ENCODE measurements at places on chromosomes 6 and 20.

DNA sequence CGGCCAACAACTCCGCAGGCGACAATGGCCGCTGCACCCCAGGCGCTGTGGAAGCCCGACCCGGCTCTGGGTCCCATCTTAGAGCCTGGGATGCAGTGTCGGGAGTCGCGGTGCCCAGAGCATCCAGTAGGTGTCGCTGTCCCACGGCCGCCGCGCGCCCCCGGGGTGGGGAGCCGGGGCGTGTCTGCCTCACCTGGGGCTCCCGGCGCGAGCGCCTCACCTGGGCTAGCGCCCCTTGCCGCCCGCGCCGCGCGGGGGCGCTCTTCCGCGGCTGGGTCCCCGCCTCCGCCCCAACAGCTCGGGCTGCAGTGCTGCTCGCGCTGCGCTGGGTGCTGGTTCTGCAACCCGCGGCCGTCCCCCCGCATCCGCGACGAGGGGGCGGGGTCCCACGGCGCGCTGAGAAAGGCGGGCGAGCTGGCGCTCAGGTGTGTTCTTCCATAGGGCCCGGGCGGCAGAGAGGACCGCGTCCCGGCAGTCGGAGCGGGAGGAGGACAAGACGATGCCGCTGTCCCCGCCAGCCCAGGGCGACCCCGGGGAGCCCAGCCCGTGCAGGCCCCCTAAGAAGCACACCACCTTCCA lies at the start of gene CRYBG1:
TSS of gene CRYBG1 (plus strand) at position 308 of the 579 bp plus-strand sequence. CDS start at position 500, 192 bp downstream.
- H3K36me3 ChIP-seq, result no peaks in the 10 kb centered on the region
- H3K27ac ChIP-seq, result peak within 1 kb of the TSS; percentile 79
- no peaks in the 10 kb centered on the region for H3K4me1 ChIP-seq
- peaks cover 5% of the 10 kb centered on the region for H3K27me3 ChIP-seq

- no peak for DNase-seq
- H3K36me3 ChIP-seq, result no peaks in the 10 kb centered on the region
- peaks cover 2% of the 10 kb centered on the region for H3K4me1 ChIP-seq
- peaks cover 4% of the 10 kb centered on the region for H3K27me3 ChIP-seq
- no peak overlapping the region for H3K4me3 ChIP-seq
Observed at GRCh38 chr20:58597249-58597891, 53.7 kb upstream of the STX16 start.

GRCh38 chr6:123016431-123017103 lies 20.5 kb downstream of the CLVS2 start:
- H3K4me1 ChIP-seq, result no peaks in the 10 kb centered on the region
- no peak for DNase-seq
- H3K27me3 ChIP-seq, result no peaks in the 10 kb centered on the region

GRCh38 chr20:20343932-20344331 lies 24.0 kb upstream of the INSM1 start:
- no peaks in the 10 kb centered on the region for H3K4me1 ChIP-seq
- H3K27me3 ChIP-seq, result no peaks in the 10 kb centered on the region
- no peaks in the 10 kb centered on the region for H3K36me3 ChIP-seq
- H3K27ac ChIP-seq, result no peak overlapping the region
- DNase-seq, result no peak

- no peaks in the 10 kb centered on the region for H3K36me3 ChIP-seq
- H3K4me3 ChIP-seq, result no peak overlapping the region
- DNase-seq, result no peak
- no peaks in the 10 kb centered on the region for H3K27me3 ChIP-seq
Observed at GRCh38 chr6:145015739-145016558, 719.4 kb downstream of the EPM2A start.

DNA sequence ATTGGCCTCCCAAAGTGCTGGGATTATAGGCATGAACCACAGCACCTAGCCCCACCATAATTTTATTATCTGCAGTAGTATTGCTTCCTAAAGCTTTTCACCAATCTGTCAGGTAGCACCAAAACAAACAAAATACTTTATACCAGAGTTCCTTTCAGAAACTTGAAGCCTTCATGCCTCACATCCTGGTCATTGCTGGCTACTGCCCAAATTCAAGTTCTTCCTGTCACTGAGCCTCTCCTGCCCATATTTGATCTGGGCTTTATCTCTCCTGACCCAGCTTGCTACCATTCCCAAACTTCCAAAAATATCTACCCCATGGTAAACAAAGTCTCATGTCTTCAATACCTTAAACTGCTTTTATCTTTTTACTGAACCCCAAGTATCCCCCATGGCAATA lies 34.9 kb upstream of the DST start:
- H3K36me3 ChIP-seq, result no peaks in the 10 kb centered on the region
- H3K27ac ChIP-seq, result no peak overlapping the region
- no peaks in the 10 kb centered on the region for H3K27me3 ChIP-seq
- DNase-seq, result no peak

DNA sequence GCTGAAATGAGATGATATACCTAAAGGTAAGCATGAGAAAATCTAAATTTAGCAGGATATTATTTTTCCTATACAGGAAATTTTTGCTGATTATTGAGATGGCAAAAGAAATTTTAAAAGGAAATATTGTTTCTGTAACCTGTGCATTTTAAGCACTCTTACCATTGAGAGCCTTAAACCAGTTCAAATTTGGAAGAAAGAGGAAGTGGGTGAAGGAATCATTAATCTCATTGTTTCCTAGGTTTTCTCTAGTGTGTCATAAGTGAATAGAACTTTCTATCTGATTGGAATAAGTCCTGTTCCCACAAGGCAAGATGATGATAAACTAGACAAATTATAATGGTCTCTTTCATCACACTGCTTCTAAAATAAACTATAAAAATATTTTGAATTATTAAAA lies 22.4 kb upstream of the FKBP1C start:
- no peak overlapping the region for H3K4me3 ChIP-seq
- DNase-seq, result no peak
- H3K36me3 ChIP-seq, result no peaks in the 10 kb centered on the region
- no peaks in the 10 kb centered on the region for H3K4me1 ChIP-seq
- H3K27me3 ChIP-seq, result no peaks in the 10 kb centered on the region

- H3K27me3 ChIP-seq, result no peaks in the 10 kb centered on the region
- no peaks in the 10 kb centered on the region for H3K36me3 ChIP-seq
- no peak overlapping the region for H3K4me3 ChIP-seq
- H3K4me1 ChIP-seq, result no peaks in the 10 kb centered on the region
- DNase-seq, result no peak
Observed at GRCh38 chr6:151900256-151900655, 92.8 kb downstream of the ESR1 start.

GRCh38 chr20:24032400-24032898 lies 43.9 kb upstream of the GGTLC1 start:
- H3K27me3 ChIP-seq, result no peaks in the 10 kb centered on the region
- no peak overlapping the region for H3K4me3 ChIP-seq
- H3K4me1 ChIP-seq, result no peaks in the 10 kb centered on the region
- no peak for DNase-seq
- no peak overlapping the region for H3K27ac ChIP-seq

All from large intestine (tissue), 12 donors.